ENCODE measurements at places on chromosomes 12 and 14. TPM values are rescaled to one million over a fixed set of nuclear protein-coding genes. Genes with fewer than 3 reads are reported as not detected.

- no peak for DNase-seq
Measured at GRCh38 chr12:19402743-19403431, 36.4 kb upstream of the AEBP2 start.

Gene ART4
- not detected for total RNA-seq

GRCh38 chr14:85531587-85532373, 1.8 kb downstream of the FLRT2 start:
- no peak for DNase-seq

Gene PLA2G1B
- 2.5 TPM for total RNA-seq

- no peak for DNase-seq
Measured at GRCh38 chr14:103885509-103885932, 38.1 kb upstream of the PPP1R13B start.

Gene AICDA
- 11.5 TPM for total RNA-seq
